ENCODE measurements at places on chromosomes 5 and 9.

GRCh38 chr5:33422191-33422590 is 18.6 kb upstream of the TARS1 start:
- H3K27ac ChIP-seq, result no peak overlapping the region
- H3K4me1 ChIP-seq, result no peaks in the 10 kb centered on the region
- peaks cover 3% of the 10 kb centered on the region for H3K27me3 ChIP-seq
- no peak for DNase-seq
- H3K4me3 ChIP-seq, result no peak overlapping the region
- H3K36me3 ChIP-seq, result no peaks in the 10 kb centered on the region

GRCh38 chr9:93127395-93127911 is 6.6 kb downstream of the NINJ1 start:
- peaks cover 60% of the 10 kb centered on the region for H3K4me1 ChIP-seq
- peak overlapping the region; percentile 94 for H3K27ac ChIP-seq
- H3K4me3 ChIP-seq, result no peak overlapping the region
- no peak for DNase-seq

DNA sequence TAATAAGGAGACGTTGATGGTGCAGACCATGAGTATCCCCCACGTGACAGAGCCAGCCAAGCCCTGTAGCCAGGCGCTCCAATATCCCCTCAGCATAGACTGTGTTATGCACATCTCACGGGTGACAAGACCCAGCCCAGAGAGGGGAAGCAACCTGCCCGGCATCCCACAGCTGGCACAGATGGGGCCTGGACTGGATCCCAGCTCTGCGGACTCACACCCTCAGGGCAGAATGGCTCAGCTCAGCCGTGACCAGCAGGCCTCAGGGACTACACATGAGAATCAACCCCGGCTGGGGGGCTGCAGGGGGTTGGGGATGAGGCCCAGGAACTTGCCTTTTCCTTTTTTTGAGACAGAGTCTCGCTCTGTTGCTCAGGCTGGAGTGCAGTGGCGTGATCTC is 11.7 kb downstream of the FIBCD1 start:
- no peak overlapping the region for H3K4me3 ChIP-seq
- no peaks in the 10 kb centered on the region for H3K4me1 ChIP-seq
- H3K27ac ChIP-seq, result no peak overlapping the region

DNA sequence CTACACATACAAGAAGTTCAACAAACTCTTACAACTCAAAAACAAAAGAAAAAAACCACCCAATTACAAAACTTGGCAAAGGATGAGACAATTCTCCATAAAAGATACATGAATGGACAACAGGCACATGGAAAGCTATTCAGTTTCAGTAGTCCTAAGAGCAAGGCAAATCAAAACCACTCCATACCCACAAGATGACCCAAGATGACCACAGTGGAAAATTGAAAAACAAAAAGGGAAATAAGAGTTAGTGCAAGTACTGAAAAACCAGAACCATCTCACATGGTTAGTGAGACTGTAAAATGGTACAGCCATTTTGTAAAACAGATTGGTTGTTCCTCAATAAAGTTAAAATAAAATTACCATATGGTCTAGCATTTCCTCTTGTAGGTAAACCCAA is 287.1 kb upstream of the CDH9 start:
- no peaks in the 10 kb centered on the region for H3K36me3 ChIP-seq
- no peak for DNase-seq
- no peaks in the 10 kb centered on the region for H3K27me3 ChIP-seq
- no peak overlapping the region for H3K4me3 ChIP-seq

- DNase-seq, result no peak
- no peaks in the 10 kb centered on the region for H3K27me3 ChIP-seq
- no peaks in the 10 kb centered on the region for H3K4me1 ChIP-seq
- H3K27ac ChIP-seq, result no peak overlapping the region
- no peak overlapping the region for H3K4me3 ChIP-seq
Measured at GRCh38 chr5:2105141-2105540, 222.4 kb upstream of the IRX4 start.

GRCh38 chr5:137867664-137868063 is at the start of gene MYOT:
Gene MYOT (plus strand): TSS chr5:137867860. CDS start chr5:137870652, 2,792 bp downstream.
- no peak for DNase-seq
- no peak within 1 kb of the TSS for H3K27ac ChIP-seq
- peaks cover 3% of the 10 kb centered on the region for H3K27me3 ChIP-seq
- H3K36me3 ChIP-seq, result no peaks in the 10 kb centered on the region
- no peak within 1 kb of the TSS for H3K4me3 ChIP-seq
- H3K4me1 ChIP-seq, result peaks cover 2% of the 10 kb centered on the region

- no peaks in the 10 kb centered on the region for H3K4me1 ChIP-seq
- H3K36me3 ChIP-seq, result no peaks in the 10 kb centered on the region
- H3K27me3 ChIP-seq, result no peaks in the 10 kb centered on the region
- DNase-seq, result no peak
Measured at GRCh38 chr5:60437308-60437707, 262.7 kb downstream of the DEPDC1B start.

DNA sequence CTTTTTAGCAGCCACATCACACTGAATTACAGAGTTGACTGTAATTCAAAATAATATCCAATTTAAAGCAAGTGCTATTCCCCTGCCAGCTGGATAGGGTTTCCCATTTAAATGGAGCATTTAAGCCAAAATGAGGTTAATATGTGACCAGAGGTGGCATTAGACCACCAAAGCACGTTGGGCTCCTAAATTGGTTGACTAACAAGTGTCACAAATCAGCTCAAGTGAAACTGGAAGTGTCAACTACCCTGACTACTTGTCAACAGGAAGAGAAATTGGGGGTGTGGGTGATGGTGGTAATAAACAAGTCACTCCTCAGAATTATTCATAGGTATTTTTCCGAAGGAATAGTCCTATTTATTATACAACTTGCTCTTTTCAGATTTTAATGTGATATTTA is 609.6 kb upstream of the TLE4 start:
- H3K4me1 ChIP-seq, result no peaks in the 10 kb centered on the region
- no peak overlapping the region for H3K4me3 ChIP-seq

DNA sequence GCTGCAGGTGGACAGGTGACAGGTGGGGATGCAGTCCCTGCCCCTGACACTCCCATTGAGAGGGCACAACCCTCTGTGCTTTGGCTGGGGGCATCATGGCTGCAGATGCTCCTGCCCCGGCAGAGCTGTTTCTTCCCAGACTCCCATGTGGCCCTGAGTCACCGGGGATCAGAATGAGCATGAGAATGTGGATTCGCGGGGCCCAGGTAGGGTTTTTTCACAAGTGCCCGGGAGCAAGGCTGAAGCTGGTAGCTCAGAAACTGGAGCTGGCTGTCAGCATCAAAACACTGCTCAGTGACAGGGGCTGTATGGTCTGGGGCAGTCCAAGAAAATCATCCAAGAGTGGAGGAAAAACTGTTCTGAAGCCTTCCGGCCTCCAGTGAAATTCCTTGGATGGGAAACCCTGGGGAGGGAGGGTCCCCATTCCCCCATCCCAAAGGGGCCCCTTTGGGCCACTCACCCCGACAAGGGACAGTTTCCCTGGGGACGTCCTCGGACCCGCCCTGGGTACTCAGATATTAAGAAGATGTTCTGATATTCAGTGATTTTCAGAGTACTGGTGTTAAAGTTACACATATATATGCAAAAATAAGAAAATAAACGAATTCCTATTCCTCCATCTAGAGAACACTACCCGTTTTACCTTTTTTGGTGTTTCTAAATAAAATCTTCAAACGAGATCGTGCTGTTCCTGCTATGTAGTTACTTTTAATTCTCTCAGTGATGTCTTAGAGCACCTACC is 120.1 kb upstream of the LPCAT1 start:
- no peaks in the 10 kb centered on the region for H3K36me3 ChIP-seq
- DNase-seq, result no peak
- no peak overlapping the region for H3K27ac ChIP-seq
- peaks cover 38% of the 10 kb centered on the region for H3K27me3 ChIP-seq
- peaks cover 10% of the 10 kb centered on the region for H3K4me1 ChIP-seq
- no peak overlapping the region for H3K4me3 ChIP-seq

- H3K4me3 ChIP-seq, result no peak overlapping the region
- H3K27ac ChIP-seq, result no peak overlapping the region
- H3K27me3 ChIP-seq, result no peaks in the 10 kb centered on the region
- H3K4me1 ChIP-seq, result no peaks in the 10 kb centered on the region
Measured at GRCh38 chr5:17383526-17383925, 114.5 kb upstream of the TAF11L2 start.

DNA sequence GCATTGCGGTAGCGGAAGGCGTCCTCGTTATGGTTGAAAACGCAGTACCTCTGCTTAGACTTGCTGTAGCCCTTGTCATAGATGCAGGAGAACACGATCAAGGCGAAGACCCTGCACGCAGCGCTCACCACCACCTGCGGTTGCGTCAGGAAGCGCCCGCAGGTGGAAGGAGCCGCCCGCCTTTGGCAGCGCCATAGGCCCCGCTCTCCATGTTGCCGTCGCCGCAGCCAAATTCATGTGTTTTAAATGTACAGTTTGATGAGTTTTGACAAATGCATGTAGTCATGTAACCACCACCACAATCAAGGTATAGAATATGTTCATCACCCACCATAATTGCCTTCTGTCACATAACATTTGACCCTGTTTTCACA is 84.9 kb upstream of the CEP78 start:
- H3K4me3 ChIP-seq, result no peak overlapping the region
- DNase-seq, result no peak
- no peak overlapping the region for H3K27ac ChIP-seq
- H3K27me3 ChIP-seq, result peaks cover 5% of the 10 kb centered on the region
- no peaks in the 10 kb centered on the region for H3K36me3 ChIP-seq

GRCh38 chr5:96347502-96348292 is 85.4 kb downstream of the PCSK1 start:
- no peak overlapping the region for H3K4me3 ChIP-seq
- DNase-seq, result no peak
- peaks cover 15% of the 10 kb centered on the region for H3K27me3 ChIP-seq
- no peaks in the 10 kb centered on the region for H3K36me3 ChIP-seq
- peaks cover 17% of the 10 kb centered on the region for H3K4me1 ChIP-seq

- no peak for DNase-seq
- H3K4me3 ChIP-seq, result no peak overlapping the region
- no peaks in the 10 kb centered on the region for H3K27me3 ChIP-seq
- H3K27ac ChIP-seq, result no peak overlapping the region
- peaks cover 10% of the 10 kb centered on the region for H3K4me1 ChIP-seq
Measured at GRCh38 chr9:4746278-4747030, 5.5 kb upstream of the AK3 start.

DNA sequence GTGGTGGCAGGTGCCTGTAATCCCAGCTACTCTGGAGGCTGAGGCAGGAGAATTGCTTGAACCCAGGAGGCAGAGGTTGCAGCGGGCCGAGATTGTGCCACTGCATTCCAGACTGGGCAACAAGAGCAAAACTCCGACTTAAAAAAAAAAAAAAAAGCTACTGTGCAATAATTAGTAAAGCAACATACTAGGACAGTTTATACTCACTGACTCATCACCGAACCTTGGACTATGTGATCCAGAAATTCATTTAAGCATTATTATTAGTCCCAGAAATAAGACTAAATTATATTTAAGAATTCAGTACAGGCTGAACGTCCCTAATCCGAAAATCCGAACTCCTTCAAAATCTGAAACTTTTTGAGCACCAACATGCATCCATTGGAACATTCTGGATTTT is 37.8 kb downstream of the GOLPH3 start:
- H3K27ac ChIP-seq, result no peak overlapping the region
- peaks cover 40% of the 10 kb centered on the region for H3K36me3 ChIP-seq
- no peaks in the 10 kb centered on the region for H3K27me3 ChIP-seq
- DNase-seq, result no peak
- H3K4me3 ChIP-seq, result no peak overlapping the region

- no peak overlapping the region for H3K4me3 ChIP-seq
- no peaks in the 10 kb centered on the region for H3K27me3 ChIP-seq
- H3K36me3 ChIP-seq, result peaks cover 36% of the 10 kb centered on the region
- no peak overlapping the region for H3K27ac ChIP-seq
- DNase-seq, result no peak
Measured at GRCh38 chr5:75457691-75458090, 53.7 kb downstream of the CERT1 start.

DNA sequence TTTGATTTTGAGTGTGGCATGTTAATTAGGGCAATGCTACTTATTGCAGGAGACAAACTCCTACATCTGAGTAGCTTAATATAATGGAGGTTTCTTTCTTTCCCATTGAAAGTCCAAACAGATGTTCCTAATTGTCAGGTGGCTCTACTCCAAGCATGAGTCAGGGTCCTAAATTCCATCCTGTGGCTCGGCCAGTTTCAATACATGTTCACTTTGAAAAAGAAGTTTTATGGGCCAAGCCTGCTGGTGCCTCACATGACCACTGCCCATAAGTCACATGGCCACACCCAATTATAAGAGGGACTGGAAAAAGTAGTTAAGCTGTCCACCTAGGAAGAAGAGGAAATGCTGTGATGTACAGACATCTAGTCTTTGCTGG is 170.4 kb downstream of the ARRDC3 start:
- no peaks in the 10 kb centered on the region for H3K4me1 ChIP-seq
- H3K36me3 ChIP-seq, result no peaks in the 10 kb centered on the region
- no peak for DNase-seq
- H3K27me3 ChIP-seq, result peaks cover 4% of the 10 kb centered on the region

- H3K27me3 ChIP-seq, result peaks cover 5% of the 10 kb centered on the region
- no peaks in the 10 kb centered on the region for H3K4me1 ChIP-seq
- H3K27ac ChIP-seq, result no peak overlapping the region
- no peak for DNase-seq
- no peak overlapping the region for H3K4me3 ChIP-seq
Measured at GRCh38 chr9:90176901-90177300, 465.7 kb downstream of the DIRAS2 start.

- H3K4me3 ChIP-seq, result no peak overlapping the region
- peaks cover 64% of the 10 kb centered on the region for H3K36me3 ChIP-seq
- H3K4me1 ChIP-seq, result no peaks in the 10 kb centered on the region
- H3K27ac ChIP-seq, result no peak overlapping the region
- DNase-seq, result no peak
Measured at GRCh38 chr9:71741926-71742648, 26.2 kb downstream of the CEMIP2 start.

DNA sequence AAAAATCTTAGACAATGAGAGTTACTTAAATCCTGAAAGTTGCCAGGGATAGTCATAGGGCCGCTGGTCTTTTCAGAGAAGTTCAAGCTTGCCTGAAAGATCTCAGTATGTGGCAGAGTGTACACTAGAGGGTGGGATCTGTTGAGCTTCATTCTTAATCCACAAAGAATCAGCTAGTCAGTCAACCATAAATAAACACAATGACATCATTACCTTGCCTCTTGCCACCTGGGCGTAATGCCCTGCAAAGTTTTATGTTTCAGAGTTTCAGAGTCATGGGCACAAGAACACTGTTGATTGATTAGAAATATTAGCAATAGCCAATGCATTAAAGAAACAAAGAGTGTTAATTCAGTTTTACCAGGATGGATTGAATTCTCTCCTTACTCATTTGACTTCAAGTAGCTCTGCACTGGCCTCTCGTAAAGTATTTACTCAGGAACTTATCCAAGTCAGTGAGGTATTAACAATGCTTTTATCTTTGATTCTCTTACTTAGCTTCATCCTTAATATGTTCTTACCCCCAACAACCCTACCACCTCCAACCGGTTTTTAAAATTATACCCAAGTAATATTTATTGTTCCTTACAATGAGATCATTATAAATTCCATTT is 14.3 kb upstream of the ANXA1 start:
- peaks cover 17% of the 10 kb centered on the region for H3K4me1 ChIP-seq
- H3K27me3 ChIP-seq, result no peaks in the 10 kb centered on the region
- DNase-seq, result no peak
- peaks cover 1% of the 10 kb centered on the region for H3K36me3 ChIP-seq
- H3K27ac ChIP-seq, result no peak overlapping the region

GRCh38 chr9:113632776-113633590 is 169.5 kb downstream of the RGS3 start:
- H3K4me3 ChIP-seq, result no peak overlapping the region
- H3K27me3 ChIP-seq, result peaks cover 2% of the 10 kb centered on the region
- no peak overlapping the region for H3K27ac ChIP-seq
- no peak for DNase-seq
- no peaks in the 10 kb centered on the region for H3K36me3 ChIP-seq

GRCh38 chr5:95822542-95823181 is at the start of gene GLRX:
Gene GLRX (minus strand): TSS chr5:95822726. CDS start chr5:95822662, 64 bp downstream.
- peak within 1 kb of the TSS; percentile 97 for H3K4me3 ChIP-seq
- H3K4me1 ChIP-seq, result peaks cover 71% of the 10 kb centered on the region
- peak; percentile 77 for DNase-seq
- no peaks in the 10 kb centered on the region for H3K27me3 ChIP-seq

Measured in activated CD8-positive, alpha-beta T cell treated with anti-CD3 and anti-CD28 coated beads, Interleukin-2, amount 10 ng/mL, durations not matched to agents 7 days and 5 days (primary cell).